ENCODE measurements at places on chromosomes 11 and 22. TPM values are rescaled to one million over a fixed set of nuclear protein-coding genes. Genes with fewer than 3 reads are reported as not detected.
A peak's percentile ranks its signal among the peaks of the same experiment; 100 is the strongest.

GRCh38 chr11:61362542-61362875 lies 335 bp downstream of the TMEM138 start:
- no peaks in the 10 kb centered on the region for H3K27me3 ChIP-seq
- DNase-seq: no peak
- peak overlapping the region; percentile 93 for H3K27ac ChIP-seq

The SMIM35 gene
- total RNA-seq: not detected

DNA sequence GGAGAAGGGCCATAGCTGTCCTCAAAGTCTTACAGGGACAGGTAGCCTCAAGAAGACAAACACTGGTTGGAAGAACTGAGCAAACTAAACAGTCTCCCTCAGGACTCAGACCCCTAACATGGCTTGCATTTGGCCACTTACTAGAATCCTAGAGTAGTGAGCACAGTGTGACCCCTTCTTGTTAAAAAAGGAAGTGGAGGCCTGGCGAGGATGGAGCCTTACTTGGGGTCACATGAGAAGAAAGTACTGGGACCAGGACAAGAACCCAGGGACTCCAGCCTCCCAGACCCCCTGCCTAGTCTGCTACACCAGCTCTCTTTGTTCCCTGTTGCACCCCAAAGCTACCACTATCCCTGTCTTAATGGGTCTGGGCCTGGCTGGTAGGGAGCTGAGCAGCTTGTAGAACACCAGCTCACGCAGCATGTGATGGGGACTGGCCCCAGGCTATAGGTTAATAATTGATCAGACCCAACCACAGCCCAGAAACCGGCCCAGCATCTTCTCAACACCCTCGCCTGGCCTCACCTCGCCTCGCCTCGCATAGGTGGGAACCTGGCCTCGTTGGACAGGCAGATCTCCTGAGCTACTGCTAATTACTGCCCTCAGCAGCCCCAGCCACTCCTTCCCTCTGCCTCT lies 17.6 kb downstream of the DGAT2 start:
- H3K4me1 ChIP-seq: no peaks in the 10 kb centered on the region
- H3K27ac ChIP-seq: no peak overlapping the region
- no peak overlapping the region for H3K4me3 ChIP-seq
- no peaks in the 10 kb centered on the region for H3K36me3 ChIP-seq
- DNase-seq: no peak

The P2RY2 gene
- 0.99 TPM for total RNA-seq

The CD3E gene
- total RNA-seq: 0.66 TPM
